ENCODE measurements at places on chromosomes 1 and 21.

DNA sequence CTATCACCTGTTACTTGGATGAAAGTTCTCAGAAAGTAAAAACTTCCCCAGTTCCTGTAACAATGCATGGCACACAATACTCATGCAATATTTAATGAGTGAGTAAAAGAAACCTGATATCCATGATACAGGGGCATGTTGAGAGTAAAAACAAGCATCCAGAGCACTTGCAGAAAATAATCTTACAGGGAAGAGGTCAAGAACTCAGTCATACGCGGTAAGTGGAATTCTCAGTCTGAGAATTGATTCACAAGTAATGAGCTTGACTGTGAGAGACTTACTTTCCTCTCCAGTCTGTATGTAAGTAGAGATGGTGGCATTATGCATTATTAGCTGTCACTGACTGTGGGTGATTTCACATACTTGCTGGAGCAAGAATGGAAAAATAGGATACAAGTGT, 976.9 kb downstream of the BRINP3 start:
- no peak for DNase-seq

DNA sequence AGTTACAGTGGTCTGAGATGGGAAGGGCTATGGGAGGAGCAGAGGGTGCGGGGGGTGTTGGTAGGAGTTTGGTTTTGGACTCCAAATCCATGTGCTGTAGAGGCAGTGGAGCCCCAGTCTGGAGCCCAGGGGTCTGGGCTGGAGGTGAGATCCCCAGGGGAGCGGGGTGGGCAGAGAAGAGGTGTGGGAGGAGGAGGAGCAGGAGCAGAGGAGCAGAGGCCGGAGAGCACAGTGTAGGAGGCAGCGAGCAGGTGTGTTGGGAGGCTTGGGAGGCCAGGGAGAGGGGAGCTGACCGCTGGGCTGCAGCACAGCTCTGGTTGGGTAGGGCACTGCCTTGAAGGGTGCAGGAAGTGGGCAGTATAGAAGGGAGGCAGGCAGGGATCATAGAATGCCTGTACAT, 28.9 kb downstream of the LHX4 start:
- no peak for DNase-seq

GRCh38 chr1:165949335-165950130, 122.1 kb downstream of the UCK2 start:
- DNase-seq: peak; percentile 69

DNA sequence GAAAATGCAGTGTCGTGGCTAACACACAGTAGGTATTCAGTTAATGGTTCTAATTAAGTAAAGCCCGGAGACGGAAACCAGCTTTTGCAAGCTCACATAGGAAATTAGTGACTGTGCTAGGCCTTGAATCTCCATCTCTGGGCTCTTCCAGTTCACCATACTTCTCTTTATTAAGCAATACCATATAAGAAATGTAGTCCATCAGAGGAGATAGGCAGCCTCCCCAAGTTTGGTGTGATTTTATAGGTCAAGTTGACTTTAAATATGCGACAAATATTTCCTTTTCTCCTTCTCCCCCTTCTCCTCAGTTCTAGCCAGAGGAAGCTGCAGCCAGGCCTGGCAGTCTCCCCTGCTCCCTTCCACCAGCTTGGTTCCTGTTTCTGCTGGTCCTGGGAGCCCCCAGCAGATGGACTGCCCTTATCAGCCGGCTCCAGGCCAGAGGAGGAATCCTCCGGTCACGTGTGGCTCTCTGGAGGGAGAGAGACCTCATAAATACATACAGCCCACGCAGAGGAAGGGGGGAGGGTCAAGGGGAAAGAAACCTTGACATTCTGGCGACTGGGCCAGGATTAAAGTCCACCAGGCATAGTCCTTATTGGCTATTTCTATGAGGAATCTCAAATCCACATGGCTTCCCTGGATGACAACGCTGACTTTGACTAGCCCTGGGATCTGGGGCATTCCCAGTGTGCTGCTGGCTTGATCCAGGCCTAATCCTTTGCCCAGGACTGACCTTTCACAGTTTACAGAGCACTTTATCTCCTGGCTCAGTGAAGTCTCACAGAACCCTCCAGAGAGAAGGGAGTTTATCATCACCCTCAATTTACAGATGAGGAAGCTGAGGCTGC, 115.1 kb upstream of the JUN start:
- no peak for DNase-seq

- no peak for DNase-seq
These were observed 20.0 kb downstream of the ARHGEF16 start for GRCh38 chr1:3474421-3474820.

DNA sequence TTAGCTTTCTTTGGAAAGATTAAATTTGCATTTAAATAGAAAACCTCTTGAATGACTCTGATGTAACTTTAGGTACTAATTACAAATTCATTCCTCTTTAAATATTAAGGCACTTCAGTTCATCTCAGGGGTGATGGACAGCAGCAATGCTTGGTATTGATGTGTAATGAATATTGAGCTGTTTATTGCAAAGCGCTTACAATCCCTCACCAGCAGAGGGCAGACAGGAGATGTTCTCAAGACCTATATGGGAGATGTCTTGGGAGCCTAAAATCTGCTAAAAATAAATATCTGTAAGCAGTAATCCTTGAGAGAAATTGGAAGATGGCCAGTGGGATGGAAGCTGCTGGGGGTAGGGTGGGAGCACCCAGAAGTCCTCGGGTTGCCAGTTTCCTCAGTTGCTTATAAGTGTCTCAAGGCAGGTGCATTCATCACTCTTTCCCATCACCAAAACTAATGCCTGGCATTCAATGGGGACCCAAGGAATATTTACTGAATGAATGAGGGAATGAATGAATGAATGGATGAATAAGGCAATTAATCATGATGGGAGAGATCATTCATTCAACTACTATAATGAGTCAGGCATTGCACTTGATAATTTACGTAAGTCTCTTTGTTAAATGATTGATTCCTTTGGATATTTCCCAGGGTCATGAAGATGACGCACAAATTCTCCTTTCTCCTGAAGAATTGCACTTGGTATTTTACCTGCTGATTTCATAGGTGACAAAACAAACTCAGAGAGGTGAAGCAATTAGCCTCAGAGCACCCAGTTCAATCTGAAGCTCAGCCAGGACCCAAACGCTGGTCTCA, 2.3 kb downstream of the KLHDC8A start:
- no peak for DNase-seq

- DNase-seq: peak; percentile 42
These were observed 48.2 kb downstream of the TRPM2 start for GRCh38 chr21:44401386-44402160.

GRCh38 chr1:193299038-193299437, 112.6 kb upstream of the B3GALT2 start:
- DNase-seq: no peak

- no peak for DNase-seq
These were observed 36.7 kb downstream of the RTCA start for GRCh38 chr1:100302739-100303138.

- peak; percentile 76 for DNase-seq
These were observed 479 bp downstream of the POGK start for GRCh38 chr1:166839600-166840308.

GRCh38 chr1:119794876-119795240, 16.4 kb downstream of the REG4 start:
- DNase-seq: no peak

DNA sequence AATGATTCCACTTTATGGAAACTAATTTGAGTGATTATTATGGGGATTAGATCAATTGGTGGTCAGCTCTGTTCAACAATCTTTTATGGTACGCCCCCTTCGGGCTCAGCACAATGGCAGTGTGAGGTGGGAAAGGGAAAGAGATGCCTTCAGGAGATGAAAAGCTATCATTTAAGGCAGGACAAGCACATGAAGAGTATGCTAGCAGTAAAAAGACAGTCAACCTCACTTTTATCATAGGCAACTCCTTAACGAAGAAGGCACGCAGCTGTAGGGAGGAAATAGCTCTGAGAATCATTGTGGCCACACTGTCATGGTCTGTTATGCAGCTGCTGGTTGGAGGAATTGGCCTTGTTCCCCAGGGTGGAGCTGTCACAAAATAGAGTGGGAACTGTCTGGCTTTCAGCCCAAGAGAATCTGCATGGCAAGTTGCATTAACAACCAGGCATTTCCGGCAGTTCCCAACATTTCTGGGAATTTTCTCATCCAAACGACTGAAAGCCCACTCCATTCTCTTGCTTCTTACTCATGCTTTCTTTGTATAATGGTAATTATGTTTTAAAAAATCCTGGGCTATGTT, 54.4 kb upstream of the BCL10 start:
- no peak for DNase-seq

DNA sequence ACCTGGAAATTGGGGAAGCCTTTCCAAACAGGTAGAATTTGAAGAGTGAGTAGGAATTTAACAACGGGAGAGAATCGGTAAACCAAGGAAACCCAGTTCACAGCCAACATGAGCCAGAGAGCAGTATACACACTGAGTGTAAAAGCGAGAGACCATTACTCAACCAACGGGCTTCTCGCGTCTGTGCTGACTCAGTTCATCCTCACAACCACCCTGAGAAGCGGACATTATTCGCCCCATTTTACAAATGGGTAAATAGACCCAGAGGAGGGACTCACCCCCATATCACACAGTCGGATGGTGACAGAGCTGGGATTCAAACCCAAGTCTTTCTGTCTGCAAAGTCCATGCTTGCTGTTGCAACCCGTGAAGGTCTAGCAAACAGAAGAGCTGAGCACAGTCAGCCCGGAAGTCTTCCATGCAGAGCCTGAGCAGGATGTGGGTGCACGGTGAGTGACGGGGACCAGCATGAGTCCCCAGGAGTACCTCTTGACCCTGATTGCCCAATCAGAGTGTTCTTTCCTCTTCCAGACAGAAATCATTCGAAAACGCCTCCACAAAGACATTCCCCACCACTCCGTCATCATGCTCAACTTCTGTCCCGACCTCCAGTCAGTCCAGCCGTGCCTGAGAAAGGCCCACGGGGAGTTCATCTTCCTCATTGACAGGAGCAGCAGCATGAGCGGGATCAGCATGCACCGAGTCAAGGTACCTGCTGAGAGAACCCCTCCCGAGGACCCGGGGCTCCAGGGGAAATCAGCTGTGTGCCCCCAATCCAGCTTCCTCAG, 32.3 kb downstream of the VWA5B1 start:
- DNase-seq: no peak

- no peak for DNase-seq
These were observed 80.6 kb upstream of the LAMC2 start for GRCh38 chr1:183105449-183105848.

GRCh38 chr1:10106756-10107475, 74.2 kb downstream of the UBE4B start:
- no peak for DNase-seq

GRCh38 chr1:204647114-204647804, 38.3 kb downstream of the LRRN2 start:
- DNase-seq: no peak

DNA sequence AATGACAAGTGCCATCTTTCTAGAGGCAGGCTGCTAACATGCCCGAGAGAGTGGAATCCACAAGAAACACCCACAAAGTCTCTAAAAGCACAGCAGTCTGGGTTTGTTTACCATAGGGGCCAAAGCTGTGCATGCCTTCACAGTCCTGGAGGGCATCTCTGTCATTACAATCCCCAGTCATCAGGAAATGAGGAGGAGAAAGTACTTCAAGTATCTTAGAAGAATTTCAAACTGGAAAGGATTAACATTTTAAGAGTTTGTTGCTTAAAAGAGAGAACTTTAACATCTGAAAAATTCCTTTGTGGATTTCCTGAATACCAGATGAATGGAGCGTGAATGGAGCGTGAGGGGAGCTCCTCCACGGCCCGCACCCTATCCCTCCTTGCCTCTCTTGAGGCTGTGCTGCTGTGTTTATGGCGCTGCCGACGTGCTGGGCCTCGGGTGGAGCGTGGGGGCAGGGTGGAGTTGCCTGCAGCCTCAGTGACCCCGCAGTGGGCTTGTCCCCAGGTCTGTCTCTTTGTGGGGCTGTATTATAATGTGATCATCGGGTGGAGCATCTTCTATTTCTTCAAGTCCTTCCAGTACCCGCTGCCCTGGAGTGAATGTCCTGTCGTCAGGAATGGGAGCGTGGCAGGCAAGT, 23.3 kb downstream of the SLC6A17 start:
- DNase-seq: no peak

DNA sequence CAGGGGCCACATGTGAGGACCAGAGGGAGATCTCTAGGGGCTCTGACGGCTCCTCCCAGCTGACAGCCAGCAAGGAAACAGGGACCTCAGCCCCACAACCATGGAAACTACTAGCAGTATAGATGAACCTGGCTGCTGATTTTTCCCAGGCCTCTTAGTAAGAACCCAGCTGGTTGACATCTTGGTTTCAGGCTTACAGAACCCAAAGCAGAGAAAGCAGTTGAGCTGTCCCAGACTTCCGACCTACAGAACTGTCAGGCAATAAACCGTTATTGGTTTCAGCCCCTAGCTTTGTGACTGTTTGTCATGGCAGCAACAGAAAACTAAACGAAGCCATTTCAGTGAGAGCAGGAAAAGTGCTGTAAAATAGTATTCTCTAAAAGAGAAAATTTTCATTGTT, 36.4 kb downstream of the ETS2 start:
- peak; percentile 10 for DNase-seq

GRCh38 chr1:54037476-54037875, 15.5 kb downstream of the TMEM59 start:
- DNase-seq: no peak

GRCh38 chr1:9174243-9174642, 45.3 kb upstream of the GPR157 start:
- no peak for DNase-seq

DNA sequence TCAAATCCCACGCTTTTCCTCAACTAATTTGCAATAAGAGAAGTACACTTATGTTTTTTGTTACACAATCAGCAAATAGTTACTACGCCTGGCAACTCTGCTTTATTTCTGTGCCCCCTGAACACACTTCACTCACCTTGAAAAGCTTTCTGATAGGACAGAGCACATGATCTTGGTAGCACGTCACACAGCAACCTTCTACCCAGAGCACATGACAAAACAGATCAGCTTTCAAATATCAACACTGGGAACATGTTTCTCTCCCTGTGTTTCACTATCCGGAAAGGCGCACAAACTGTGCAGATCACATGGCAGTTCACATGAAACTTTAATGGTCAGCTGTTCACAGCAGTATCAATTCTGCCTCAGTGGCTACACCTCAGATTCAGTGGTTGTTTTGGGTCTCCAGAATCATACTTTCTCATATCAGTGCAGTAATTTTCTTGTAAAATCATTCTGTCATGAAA, 2.2 kb downstream of the SLC19A2 start:
- no peak for DNase-seq

GRCh38 chr1:171606402-171606941, 15.6 kb upstream of the MYOCOS start:
- DNase-seq: no peak

- DNase-seq: no peak
These were observed 76.5 kb upstream of the MAP10 start for GRCh38 chr1:232728507-232729263.

GRCh38 chr1:151596166-151596953, 15.5 kb upstream of the SNX27 start:
- DNase-seq: no peak

DNA sequence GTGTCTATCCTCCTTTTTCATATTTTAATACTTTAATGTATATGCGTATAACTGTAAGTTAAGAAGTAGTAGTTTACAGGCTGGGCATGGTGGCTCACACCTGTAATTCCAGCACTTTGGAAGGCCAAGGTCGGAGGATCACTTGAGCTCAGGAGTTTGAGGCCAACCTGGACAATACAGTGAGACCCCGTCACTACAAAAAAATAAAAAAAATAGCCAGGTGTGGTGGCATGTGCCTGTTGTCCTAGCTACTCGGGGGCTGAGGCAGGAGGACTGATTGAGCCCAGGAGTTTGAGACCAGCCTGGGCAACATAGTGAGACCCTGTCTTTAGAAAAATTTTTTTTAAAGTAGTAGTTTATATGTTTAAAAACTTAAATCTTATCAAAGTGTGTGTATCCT, 22.3 kb downstream of the ATPAF1 start:
- DNase-seq: no peak

GRCh38 chr21:39721885-39722284, 23.1 kb upstream of the IGSF5 start:
- DNase-seq: no peak
